Calu3 (cell line): ENCODE measurements at places on chromosomes 16 and 17.

DNA sequence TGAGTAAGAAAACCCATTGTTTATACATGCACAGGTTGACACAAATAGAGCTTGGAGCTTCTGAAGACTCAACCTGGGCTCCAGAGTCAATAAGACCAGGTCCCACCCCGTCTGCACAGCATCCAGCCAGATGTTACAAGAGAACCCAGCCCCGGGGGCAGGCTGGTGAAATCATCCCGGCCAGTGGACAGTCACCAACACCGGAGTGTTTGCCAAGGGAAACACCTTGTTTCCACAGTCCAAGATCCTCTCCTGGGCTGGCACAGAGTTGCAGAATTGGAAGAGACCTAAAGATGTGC is 90.3 kb downstream of the RAB11FIP4 start:
- no peak for DNase-seq

- DNase-seq: no peak
Measured at GRCh38 chr17:2084766-2085647, 30.1 kb downstream of the HIC1 start.

- DNase-seq: no peak
Measured at GRCh38 chr17:27991462-27991993, 50.9 kb upstream of the NLK start.

GRCh38 chr17:40556198-40556661 is 9.0 kb downstream of the CCR7 start:
- DNase-seq: no peak
